ENCODE measurements at places on chromosomes 2 and 18. TPM values are rescaled to one million over a fixed set of nuclear protein-coding genes. Genes with fewer than 3 reads are reported as not detected.

- no peak for DNase-seq
Measured at GRCh38 chr2:58540681-58541080, 299.6 kb upstream of the FANCL start.

GRCh38 chr2:30631051-30631671 is 176.1 kb downstream of the CAPN13 start:
- DNase-seq = no peak

- DNase-seq = no peak
Measured at GRCh38 chr2:119197126-119197405, 26.6 kb upstream of the STEAP3 start.

RELCH gene
- 22.6 TPM for total RNA-seq

DNA sequence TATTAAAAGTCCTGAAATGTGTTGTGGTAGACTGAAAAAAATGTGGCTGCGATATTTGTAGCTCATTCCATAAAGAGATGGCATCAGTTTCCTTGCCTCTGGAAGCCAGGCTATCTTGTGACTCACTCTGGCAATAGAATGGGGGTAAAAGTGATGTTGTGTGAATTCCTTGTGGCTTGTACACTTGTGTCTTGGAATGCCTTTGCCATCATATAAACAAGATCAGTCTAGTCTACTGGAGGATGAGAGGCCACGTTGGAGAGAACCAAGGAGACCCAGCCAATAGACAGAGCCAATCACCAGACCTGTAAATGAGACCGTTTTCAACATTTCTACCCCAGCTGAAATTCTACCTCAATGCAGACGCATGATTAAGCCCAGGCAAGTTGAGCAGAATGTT is 254.1 kb downstream of the TRIB2 start:
- DNase-seq = no peak

DNA sequence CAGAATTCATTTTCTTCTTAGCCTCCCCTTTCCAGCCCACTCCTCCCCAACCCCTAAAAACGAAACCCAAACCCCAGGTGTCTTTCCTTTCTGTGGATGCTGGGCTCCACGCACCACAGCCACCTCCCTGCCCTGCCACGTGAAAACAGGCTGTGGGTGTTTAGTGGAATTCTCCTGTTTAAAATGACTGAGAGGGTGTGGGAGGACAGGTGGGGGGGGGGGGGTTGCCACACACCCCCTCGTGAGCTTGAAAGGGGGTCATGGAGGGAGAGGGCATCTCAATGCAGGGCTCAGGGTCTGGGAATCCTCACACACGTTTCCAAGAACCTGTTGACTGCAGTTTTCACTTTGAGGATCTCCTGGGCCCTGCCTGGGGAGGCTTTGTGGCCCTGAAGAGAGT is 110.3 kb downstream of the FAM210A start:
- no peak for DNase-seq

GRCh38 chr2:25082002-25082622 is 40.2 kb downstream of the EFR3B start:
- no peak for DNase-seq

DNA sequence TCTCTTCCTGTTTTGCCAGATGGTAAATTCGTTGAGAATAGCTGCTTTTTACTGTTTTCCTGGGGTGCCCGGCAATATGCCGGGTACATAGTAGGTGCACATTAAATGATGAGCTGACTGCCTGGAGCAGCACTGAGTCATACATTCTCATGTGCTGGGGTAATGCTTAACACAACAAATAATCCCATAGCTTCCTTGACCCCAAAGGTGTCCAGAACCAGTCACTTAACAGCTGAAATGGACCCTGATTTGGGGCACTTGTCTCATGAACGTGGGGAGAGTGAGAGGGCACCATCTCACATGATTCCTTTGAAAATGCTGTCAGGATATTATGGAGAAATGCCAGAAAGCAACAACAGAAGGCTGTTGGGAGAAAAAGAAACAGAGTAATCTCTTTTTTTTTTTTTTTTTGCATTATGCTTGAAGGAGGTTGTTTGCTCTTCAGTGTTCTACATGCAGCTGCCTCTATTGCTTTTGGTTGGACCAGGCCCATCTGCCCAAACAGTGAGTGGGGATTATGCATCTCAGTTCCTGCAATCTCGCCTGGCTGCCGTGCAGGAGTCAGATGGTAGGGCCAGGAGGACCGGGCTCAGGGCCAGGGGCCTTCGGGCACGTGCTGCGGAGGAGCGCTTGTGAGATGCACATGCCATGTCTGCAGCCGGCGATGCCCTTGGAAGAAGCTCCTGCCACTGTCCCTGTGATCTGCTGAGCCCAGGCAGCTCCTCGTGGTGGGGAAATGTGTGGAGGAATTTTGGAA is 162.1 kb downstream of the SH3RF3 start:
- DNase-seq = no peak

GRCh38 chr2:199742884-199743283 is 108.1 kb downstream of the FTCDNL1 start:
- DNase-seq = no peak

All from HT-29 (cell line).